ENCODE measurements at places on chromosomes 3 and 15. TPM values are rescaled to one million over a fixed set of nuclear protein-coding genes. Genes with fewer than 3 reads are reported as not detected.

Gene CLDN11
- total RNA-seq: 0.15 TPM

Gene ECE2
- not detected for total RNA-seq

Gene MFSD1
- 41.1 TPM for total RNA-seq

Gene KNG1
- not detected for total RNA-seq

Gene UACA
- 26.4 TPM for total RNA-seq

Gene POTEB
- not detected for total RNA-seq

Gene SLC24A5
- total RNA-seq: not detected

Data from A549 treated with AZD2906 at 1 μM for 4 hours (cell line).